Nucleus accumbens (tissue), 56 donors: ENCODE measurements at places on chromosomes 11 and 22.

DNA sequence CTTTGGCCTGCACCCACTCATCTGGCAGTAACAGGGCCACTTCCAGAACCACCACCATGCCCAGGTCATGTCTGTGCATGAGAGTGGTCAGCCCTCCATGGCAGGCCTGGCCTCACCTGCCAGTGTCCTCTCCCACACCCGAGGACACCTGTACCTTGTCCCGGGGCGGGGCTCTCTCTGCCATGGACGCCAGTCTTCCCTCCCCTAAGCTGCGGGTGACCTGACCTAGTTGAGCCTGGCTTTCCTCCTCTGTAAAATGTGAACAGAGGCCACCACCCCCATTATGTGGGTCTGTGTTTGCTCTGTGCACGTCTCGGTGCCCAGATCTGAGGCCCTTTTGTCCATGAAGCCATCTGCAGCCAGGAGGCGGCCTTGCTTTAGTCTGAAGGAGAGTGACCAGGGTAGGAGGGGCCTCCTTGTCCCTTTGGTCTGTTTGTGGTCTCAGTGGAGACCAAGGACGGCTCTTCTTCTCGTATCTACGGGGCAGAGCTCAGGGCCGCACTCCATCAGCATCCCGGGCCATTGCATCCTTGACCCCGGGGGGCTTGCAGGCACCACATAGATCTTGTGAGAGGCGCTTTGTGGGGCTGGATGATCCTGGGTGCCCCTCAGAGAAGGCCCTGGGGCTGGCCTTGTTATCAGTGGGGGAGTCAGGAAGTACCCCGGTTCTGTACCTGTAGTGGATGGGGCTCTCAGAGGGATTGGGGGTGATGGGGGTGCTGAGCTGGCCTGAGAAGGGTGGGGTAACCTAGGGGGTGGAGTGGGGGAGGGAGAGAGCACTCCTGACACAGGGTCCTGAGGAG lies 121.6 kb downstream of the KCNQ1 start:
- DNase-seq: no peak

GRCh38 chr11:57901278-57901677 lies 122.4 kb upstream of the OR9Q1 start:
- DNase-seq: no peak

GRCh38 chr11:131389582-131389981 lies 19.2 kb downstream of the NTM start:
- DNase-seq: no peak

- DNase-seq: no peak
Observed at GRCh38 chr11:14898355-14898754, 6.3 kb upstream of the CYP2R1 start.

- no peak for DNase-seq
Observed at GRCh38 chr11:61966734-61967115, 709 bp downstream of the FTH1 start.

DNA sequence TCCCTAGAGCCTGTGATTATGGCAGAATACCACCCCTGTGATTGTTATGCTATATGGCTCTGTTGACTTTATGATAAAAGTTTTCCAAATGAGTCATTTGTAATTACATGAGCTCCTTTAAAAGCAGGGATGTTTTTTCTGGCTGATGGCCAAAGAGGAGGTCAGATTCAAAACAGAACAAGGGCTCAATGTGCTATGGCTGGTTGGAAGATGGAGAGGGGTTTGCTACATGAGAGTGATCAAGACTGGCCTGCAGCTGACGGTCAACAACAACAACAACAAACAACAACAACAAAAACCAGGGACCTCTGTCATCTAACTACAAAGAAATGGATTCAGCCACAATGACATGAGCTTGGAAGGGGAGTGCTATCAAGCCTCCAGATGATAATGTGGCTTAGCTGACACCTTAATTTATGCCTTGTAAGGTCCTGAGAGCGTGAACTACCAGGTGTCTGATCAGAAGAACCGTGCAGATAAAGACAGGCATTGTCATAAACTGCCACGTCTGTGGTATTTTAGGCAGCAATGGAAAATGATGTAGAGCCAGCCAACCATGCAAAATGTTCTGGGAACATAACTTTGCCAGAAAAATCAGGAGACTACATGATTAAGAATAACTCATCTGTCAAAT lies 47.2 kb downstream of the PIWIL3 start:
- no peak for DNase-seq

- no peak for DNase-seq
Observed at GRCh38 chr11:32374261-32374711, 61.1 kb downstream of the WT1 start.

DNA sequence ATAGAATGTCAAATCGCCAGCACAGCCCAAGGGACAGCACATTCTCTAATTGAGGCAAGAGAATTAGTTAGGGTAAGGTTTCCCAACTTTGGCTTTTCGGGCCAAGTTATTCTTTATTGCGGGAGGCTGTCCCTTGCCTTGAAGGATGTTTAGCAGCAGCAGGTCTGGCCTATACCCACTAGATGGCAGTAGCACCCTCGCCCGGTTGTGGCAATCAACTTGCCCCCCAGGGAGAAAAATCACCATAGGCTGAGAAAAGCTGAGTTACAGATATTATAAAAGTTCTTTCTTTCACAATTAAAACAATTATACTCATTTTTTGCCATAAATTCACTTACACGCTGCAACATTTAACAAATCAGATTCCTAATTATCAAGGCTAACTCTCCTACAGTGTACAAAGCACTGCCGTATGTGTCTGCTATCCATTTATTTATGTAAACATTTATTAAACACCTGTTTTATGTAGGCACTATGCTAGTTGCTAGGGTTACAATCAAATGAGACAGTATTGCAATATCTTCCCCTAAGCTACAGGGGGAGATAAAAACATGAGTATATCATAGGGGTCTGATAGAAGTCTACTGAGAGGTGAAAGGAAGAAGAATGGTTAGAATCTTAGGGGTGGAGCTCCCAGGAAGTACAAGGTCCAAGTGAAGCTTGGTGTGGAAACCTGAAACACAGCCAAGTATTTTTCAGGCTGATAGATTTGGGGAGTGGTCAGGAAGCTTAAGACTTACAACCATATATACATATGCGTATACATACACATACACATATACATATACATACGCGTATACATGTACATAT lies 452.3 kb downstream of the RAB38 start:
- no peak for DNase-seq

- no peak for DNase-seq
Observed at GRCh38 chr22:19688301-19689290, 25.7 kb upstream of the SEPTIN5 start.

DNA sequence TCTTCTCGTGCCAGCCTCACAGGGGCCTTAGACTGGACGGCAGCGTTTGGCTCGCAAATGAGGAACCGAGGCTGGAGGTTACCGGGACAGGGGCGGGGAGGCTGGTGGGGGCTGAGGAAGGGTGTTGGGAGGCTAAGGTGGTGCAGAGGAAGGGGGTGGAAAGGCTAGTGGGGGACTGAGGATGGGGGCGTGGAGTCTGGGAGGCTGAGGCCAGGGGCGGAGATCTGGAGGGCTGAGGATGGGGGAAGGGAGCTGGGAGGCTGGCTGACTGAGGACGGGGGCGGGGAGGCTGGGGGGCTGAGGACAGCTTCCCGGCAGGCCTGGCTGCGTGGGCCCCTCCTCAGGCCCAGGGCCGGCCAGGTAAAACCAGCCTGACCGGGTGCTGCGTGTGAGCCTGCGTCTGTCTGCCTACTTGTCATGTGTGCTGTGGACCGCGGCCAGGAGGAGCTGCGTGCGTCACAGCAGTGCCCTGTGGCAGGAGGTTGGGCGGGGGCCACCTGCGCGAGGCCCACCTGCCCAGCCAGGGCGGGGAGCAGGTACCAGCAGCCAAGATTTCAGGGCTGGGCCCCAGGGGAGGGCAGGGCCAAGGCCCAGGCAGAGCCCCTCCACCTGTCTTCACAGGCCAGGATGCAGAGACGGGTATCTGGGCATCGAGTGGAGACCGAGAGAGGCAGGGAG lies 9.4 kb upstream of the PIM3 start:
- DNase-seq: no peak

- DNase-seq: no peak
Observed at GRCh38 chr22:35708453-35708852, 9.2 kb upstream of the APOL5 start.

- DNase-seq: no peak
Observed at GRCh38 chr11:92131289-92131865, 93.2 kb upstream of the FAT3 start.

DNA sequence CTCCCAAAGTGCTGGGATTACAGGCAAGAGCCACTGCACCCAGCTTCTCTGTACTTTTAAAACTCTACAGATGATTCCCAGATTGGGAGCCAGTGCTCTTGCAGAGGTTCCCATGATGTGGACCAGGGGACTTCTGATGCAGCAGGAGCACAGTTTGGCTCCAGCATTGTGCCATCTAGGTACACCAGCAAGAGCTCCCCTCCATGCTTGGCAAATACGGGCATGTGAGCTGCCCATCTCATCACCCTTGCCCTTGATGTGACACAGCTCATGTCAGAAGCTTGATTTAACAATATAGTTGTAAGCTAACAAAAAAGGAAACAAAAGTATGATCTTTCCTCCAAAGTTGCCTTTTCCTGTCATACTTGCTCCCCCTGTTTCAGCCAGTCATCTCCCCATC lies 28.7 kb downstream of the SNU13 start:
- DNase-seq: no peak

GRCh38 chr11:75786101-75786736 lies 17.6 kb downstream of the DGAT2 start:
- DNase-seq: no peak
